ENCODE measurements at places on chromosomes 3 and 15.

GRCh38 chr3:178350763-178351162 is 185.5 kb upstream of the KCNMB2 start:
- no peak for DNase-seq

DNA sequence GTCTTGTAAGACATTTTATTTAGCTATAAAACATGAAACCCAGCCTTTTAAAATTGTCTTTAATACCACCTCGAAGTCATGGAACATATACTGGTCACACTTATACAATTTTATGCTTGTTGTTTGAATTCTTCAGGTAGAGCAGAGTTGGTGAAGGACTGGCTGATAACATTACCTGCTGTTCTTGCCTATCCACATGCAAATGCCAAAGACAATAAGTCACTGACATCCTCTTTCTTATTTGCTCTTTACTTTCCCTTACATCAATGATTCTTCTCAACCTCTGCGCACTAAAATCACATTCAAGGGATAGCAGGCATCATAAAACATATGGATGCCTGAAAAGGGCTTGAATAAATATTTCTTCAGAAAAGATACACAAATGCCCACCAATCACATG is 392.5 kb upstream of the ATP11B start:
- DNase-seq = no peak

- DNase-seq = no peak
Measured at GRCh38 chr15:62727501-62727900, 315.0 kb upstream of the TPM1 start.

DNA sequence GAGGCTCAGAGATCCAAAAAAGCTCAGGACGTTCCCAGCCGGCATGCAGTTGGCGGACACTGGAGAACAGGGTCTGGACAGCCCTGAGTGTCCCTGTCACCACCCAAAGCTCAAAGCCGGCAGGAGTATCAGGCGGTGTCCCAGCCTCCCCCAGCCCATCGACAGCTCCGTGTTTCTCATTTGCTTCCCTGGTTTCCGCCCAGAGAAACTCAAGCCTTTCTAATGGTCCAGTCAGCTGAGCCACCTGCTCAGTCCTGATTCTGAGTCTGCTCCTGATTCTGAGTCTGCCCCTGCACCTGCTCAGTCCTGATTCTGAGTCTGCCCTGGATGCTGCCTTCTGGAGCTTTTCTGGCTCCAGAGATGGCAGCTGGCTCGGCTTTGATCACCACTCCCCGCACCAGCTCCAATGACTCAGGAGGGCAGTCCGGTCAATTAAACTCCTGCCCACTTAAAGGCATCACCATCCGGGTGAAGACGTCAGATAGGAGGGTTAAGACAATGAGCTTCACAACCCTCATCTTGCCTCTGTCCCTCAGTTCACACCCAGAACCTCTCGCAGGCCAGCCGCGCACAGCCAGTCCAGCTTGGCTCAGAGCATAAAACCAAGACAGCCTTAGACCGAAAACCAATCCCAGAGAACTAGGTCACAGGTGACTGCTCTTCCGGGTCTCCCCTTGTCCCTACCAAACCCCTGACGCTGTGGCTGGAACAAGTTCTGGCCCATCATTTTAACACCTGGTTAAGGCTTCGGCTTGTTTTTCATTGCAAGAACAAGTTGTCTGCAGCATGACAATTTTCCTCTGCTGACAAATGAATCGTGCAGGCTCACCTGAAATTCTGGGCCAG is 6.8 kb downstream of the PCSK6 start:
- DNase-seq = no peak

GRCh38 chr15:67422296-67422695 is 98.6 kb upstream of the C15orf61 start:
- DNase-seq = no peak

- DNase-seq = no peak
Measured at GRCh38 chr3:149020839-149021252, 29.5 kb downstream of the GYG1 start.

- no peak for DNase-seq
Measured at GRCh38 chr3:172799246-172799645, 48.7 kb downstream of the ECT2 start.
